MG63 (cell line): ENCODE measurements at places on chromosomes 1 and 21.

DNA sequence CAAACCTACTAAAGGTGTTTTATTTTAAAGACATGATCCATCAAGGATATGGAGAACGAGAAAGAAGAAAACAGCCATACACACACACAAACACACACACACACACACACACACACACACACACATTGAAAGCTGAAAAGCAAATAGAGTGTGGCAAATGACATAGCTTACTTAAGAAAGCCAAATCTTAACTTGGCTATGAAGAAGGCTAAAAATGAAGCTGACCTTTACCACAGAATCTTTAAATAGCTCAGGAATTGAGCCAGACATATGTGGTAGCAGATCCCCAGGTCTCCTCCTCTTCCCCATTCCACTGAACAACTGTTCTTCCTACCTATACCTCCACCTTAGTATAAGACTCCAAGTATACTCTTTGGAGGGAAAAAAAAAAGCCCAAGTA lies 185.6 kb downstream of the CLEC20A start:
- DNase-seq, result no peak

DNA sequence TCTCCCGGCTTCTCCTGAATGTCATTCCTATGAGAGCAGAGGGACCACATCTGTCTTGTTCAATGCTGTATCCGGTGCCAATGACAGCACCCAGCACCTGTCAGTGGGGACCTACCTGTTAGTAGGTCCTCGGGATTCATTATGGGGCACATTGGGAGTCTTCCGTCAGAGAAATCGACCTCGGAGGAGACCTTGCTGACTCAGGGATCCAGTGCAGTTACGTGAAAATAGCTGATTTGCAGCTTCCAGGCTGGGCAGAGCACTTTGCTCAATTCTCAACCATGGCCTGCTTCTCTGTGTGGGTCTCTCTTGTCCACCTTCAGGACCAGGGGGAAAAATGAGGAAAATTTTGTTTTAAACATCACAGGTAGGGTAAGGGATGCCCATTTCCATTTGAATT lies 130.2 kb downstream of the PRDM2 start:
- no peak for DNase-seq

GRCh38 chr1:218546314-218546713 lies 201.2 kb downstream of the TGFB2 start:
- DNase-seq, result no peak

- no peak for DNase-seq
Measured at GRCh38 chr1:12539320-12539704, 78.7 kb downstream of the DHRS3 start.

DNA sequence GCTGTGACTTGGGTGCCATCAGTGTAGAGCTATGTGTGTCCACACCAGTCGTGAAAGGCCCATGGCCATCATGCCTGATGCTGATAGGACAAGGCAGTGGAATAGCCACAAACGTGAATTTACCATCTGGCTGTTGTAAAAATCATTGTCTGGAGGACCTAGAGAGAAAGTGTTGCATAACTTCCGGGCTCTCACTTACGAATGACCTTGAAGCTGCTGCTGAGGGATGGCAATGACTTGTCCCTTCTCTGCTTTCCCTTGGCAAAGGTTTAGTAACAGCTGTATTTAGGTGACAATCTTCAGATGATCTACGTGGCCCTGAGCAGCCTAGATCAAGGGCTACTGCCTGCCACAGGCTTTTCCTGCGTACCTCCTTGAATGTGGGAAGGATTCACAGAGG lies 5.8 kb downstream of the ATP1B1 start:
- no peak for DNase-seq

DNA sequence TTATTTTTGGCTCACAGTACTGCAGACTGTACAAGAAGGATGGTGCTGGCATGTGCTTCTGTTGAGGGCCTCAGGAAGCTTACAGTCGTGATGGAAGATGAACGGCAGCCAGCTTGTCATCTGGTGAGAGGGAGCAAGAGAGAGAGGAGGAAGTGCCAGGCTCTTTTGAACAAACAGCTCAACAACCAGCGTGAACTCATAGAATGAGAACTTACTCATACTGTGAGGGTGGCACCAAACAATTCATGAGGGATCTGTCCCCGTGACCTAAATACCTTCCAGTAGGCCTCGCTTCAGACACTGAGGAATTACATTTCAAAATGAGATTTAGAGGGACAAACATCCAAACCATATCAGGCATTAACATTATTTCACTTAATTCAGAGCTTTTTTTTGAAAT lies 84.7 kb downstream of the PKN2 start:
- no peak for DNase-seq

GRCh38 chr1:93435443-93435842 lies 12.5 kb upstream of the FNBP1L start:
- no peak for DNase-seq

GRCh38 chr1:9253004-9253403 lies 18.4 kb downstream of the H6PD start:
- DNase-seq, result no peak

DNA sequence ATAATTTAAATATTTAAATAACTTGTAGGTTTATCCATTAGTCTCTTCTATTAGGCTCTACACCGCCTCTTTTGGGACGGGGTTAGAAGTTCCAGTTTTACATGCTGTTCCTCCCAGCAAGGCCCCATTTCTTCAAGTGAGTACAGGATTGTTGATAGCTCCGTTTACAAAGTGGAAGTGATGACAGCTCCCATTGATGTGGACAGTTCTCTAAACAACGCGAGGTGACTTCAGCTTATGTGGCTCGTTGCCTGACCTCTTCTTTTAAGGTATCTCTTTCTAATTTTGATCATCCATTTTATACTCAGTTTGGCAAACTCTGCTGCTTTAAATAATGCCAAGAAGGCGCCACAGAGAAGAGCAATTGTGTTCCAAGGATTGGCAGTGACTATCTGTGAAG lies 49.7 kb downstream of the PACC1 start:
- DNase-seq, result no peak

DNA sequence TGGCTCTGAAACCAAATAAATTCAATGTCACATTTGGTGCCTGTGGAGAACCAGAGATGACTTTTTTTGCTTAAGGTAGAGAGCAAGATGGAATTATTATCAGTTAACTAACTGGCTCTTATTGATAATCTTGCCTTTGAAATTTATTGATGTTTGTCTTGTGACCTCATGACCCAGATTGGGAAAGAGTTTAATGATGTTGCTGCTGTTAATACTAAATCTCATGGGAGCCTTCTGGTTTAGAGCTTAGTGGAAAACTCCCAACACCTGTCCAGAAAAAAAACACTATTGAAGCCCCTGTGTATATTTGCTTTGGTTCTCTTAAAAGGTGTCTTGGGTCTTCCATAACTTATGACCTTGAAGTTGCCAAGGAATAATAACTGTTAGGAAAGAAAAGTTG lies 9.9 kb downstream of the CHTOP start:
- DNase-seq, result no peak

- DNase-seq, result no peak
Measured at GRCh38 chr1:198373376-198373775, 167.1 kb downstream of the ATP6V1G3 start.

GRCh38 chr1:117467336-117467735 lies 100.1 kb downstream of the MAN1A2 start:
- DNase-seq, result no peak

- DNase-seq, result peak; percentile 38
Measured at GRCh38 chr1:110780600-110781484, 92.1 kb upstream of the CD53 start.

- no peak for DNase-seq
Measured at GRCh38 chr1:9229549-9229948, 5.0 kb upstream of the H6PD start.

- peak; percentile 59 for DNase-seq
Measured at GRCh38 chr1:27662707-27663393, 9.1 kb downstream of the IFI6 start.
